ENCODE measurements at places on chromosomes 13 and 19.

DNA sequence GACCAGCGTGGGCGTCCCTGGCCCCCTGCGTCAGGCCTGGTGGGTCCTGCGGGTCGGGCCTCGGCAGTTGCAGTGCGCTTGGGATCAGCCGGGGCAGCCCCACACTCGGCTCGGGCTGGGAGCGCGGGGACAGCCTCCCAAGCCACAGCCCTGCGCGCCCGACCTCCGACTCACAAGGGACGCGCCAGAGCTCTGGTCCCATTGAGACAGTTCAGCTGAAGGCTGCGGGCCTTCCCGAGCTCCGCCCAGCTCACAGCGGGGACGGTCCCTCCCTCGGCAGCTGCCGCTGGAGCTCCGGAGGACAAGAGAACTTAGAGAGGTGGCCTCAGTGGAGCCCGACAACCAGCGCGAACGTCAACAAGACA, 45.7 kb upstream of the ZNF730 start:
- DNase-seq, result no peak

DNA sequence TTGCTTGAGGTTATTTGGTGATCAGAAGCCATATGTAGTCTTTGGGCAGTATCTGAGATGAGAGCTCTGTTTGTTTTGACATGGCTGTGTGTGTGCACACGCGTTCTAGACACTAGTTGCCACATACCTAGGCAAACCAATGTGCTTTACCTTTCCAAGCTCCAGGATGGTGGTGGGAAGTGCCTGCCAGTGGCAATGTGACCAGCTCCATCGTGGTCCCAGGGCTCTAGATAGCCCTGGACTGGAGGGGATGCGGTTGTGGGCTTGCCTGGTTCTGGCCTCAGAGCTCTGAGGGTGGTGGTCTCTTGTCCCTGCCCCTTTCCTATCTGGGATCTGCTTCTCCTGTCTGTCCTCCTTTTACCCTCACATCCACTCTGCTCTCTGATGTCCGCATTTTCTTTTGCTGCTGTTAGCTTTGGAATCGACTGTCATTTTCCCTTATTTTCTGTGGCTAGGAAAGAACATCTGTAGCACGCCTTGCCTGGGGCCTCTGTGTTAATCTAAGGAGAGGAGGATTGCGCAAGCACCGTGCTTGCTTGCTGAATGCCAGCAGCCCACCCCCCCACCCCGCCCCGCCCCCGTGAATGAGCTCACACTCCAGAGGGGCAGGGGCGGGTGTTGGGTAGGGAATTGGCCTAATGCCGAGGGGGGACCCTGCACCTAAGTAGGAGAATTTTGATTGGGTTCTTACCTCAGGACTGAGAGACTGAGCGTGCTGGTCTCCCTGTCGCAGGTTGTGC, 89.5 kb downstream of the ARHGEF7 start:
- no peak for DNase-seq

DNA sequence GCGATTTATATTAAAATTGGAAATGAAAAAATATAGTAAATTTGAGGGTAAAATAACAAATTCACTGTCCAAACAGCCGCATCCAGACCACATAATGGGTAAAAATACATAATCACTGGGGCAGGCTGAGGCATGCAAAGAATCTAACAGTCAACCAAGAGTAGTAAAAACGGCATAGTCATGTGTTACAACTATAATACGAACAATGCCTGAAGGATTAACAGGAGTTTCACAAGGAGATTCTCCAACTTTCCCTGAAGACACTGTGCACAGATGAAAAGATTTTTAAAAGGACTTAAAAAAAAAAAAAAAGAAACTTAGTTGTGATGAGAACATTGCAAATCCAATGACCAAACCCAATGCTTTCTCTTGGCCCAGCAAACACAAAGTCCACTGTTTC, 20.4 kb upstream of the ATXN8OS start:
- no peak for DNase-seq

- no peak for DNase-seq
Measured at GRCh38 chr13:73937441-73937840, 196.8 kb downstream of the KLF12 start.

DNA sequence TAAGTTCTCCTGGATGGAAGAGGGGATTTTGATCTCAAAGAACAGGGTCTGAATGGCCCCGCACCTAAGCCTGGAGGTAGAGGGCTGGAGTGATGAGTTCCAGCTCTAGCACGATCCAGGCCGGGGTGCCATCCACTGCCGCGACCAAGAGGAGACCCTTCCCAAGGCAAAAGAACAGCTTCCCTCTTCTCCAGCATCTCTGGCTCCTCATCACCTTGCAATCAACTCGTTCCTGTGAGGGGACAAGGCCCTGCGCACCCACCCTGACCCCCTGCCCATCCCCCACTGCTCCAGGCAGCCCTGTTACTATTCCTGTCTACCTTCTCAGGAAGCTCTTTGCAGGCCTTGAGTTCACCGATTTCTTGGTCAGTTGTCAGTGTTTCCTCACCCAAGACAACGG, 17.8 kb downstream of the COL4A1 start:
- DNase-seq, result no peak

DNA sequence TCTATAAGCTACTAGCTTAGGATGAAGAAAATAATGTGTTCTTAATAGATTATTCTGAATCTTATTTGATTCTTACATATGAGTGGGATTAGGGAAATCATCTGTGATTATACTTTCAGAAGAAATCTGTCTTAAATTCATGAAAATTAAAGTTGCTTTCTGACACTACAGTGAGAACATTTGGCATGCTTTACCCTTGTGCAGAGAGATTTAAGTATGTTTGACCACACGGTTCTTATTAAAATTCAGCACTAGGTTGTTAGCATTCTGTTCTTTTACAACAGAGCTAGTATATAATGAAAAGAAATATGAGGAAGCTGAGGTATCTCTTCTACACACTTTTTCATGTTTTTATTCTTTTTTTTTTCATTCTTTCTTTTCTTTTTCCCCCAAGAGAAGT, 2723.9 kb downstream of the PCDH9 start:
- DNase-seq, result no peak

DNA sequence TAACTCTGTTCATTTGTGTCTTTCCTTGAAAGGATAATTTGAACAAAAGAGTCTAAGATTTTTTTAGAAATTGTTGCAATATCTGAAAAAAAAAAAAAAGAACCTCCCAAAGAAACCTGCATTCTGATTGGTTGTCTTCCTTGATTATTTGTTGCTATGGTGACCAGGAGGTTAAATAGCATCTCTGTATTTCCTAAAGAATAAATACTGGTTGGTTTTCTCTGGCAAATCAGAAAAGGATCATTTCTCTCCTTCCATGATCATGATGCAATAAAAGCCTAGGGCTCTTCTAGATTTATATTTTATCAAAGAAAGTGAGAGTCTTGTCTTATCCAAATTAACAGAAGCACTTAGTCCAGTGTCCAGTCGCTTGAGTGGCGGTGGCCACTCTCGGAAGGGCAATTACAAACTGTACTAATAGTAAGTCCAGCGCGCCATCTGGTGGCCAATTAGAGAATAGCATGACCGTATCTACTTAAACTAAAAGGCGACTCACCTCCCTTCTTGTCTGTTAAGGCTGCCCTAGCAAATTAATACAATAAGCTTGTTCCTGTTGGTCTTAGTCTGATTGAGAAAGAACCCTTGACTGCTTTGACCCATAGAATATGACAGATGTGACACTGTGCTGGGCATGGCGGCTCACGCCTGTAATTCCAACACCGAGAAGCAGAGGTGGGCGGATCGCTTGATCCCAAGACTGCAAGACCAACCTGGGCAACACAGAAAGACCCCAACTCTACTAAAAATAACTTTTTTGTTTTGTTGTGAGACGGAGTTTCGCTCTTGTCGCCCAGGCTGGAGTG, 47.0 kb upstream of the PNMA8B start:
- DNase-seq, result peak; percentile 69

- no peak for DNase-seq
Measured at GRCh38 chr13:42753697-42754096, 27.7 kb upstream of the FAM216B start.
